Stimulated activated CD4-positive, alpha-beta T cell treated with anti-CD3 and anti-CD28 coated beads, Interleukin-4, amount 100 ng/mL, for 48 hours (primary cell): ENCODE measurements at places on chromosomes 5 and 9.

DNA sequence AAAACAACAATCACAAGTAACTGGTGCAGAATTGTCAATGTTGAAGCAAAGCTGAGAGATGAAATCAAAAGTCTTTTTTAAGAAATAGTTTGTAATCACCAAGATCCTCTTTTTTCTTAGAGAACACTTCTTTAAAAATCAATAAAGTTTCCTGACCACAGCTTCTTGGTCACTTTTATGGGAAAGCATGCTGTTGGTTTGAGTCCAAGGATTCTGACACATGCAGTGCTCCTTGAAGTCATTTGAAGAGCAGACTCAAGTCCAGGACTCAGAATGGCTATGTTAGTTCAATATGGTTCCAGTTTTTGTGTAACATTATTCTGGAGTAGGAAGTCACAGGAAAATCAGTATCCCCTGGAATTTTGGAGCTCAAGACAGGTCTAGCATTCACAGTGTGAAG, 480.6 kb downstream of the NR2F1-AS1 start:
- no peak for DNase-seq

- DNase-seq = no peak
Observed at GRCh38 chr5:132821791-132822190, 8.7 kb downstream of the SHROOM1 start.

DNA sequence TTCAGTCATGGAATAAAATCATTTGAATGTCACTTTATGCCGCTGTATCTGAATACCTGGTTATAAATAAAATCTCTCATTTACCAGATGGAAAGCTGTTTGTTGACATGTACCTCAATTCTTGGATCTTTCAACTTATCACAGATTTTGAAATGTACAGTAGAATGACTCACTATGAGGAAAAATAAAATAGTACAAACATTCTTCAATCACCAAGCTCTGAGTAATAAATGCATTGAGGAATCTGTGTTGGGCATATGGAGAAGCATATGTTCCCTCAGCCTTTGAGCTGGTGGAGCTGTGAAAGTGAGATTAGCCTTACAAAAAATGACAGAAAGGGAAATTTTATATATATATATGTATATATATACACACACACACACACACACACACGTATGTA, 175.4 kb downstream of the KIAA0825 start:
- DNase-seq = no peak

- no peak for DNase-seq
Observed at GRCh38 chr9:92510747-92511146, 25.0 kb downstream of the ECM2 start.

- DNase-seq = no peak
Observed at GRCh38 chr9:36725777-36726356, 153.2 kb downstream of the MELK start.

DNA sequence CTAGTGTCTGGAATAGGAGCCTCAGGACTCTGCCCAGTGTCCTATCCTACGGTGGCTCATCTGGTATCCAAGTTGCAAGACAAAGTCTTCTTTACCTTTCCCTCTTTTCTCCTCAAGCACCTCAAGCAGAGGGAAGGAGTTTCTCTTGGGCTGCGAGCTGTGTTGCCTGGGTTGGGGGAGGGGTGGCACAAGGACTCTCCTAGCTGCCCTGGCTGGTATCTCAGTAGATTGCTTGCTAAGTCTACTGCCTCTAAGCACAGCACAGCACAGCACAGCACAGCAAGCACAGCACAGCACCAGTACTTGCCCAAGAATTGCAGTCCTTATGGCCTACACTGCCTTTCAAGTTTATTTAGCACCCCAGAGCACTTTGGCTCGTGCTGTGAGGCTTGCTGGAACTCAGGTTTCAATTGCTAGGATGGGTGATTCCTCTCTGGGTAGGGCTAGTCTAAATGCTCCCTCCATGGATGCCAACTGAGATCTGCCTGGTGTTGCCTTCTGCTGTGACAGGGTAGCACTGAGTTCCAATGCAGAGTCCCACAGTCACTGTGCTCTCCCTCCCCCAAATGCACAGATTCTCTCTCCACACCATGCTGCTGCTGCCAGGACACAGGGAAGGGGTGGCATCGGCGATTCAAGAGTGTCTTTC, 213.1 kb upstream of the POU5F2 start:
- no peak for DNase-seq

- DNase-seq = no peak
Observed at GRCh38 chr5:72619251-72619650, 112.0 kb upstream of the ZNF366 start.

GRCh38 chr5:55096861-55097260, 5.6 kb upstream of the GZMA start:
- no peak for DNase-seq

DNA sequence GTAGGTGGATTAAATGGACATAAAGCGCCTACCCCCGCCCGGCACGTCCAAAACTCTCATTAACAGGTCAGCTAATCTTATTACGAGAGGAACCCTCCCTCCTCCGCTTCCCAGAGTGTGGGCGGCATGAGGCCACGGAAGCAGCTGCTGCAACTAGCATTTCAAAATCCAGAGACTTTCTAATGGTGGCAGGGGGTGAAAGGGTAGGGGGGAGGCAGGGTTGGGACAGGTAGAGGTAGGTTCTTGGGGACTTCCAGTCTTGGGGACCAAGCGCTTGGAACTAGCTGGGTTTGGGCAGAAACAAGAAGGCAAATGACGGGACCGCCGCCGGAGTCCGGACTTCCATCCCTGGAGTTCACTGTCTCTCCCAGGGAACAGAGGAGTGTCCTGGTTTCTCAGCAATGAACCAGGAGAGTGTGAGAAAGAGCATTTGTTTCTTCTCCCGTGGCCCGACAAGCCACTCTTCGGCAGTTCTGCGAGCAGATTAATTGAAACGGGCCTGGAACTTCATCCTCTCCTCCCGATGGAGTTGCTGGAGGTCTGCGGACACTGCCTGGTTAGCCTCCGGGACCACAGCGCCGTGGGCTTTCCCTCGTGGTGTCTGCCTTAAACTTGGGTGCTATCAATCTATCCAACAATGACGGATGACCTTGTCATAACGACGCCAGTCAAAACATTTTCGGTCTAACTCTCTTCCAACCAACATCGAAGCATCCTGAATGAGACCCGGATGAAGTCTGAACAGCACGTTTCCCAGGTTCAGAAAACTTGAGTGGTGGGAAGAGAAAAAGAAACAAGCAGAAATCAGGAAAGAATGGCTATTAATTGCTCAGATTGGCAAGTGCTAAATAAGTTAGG, 1.6 kb upstream of the PRDM6 start:
- DNase-seq = no peak

GRCh38 chr5:7745882-7746610, 104.9 kb downstream of the CFAP90 start:
- peak; percentile 41 for DNase-seq

GRCh38 chr9:76573905-76574760, 115.2 kb downstream of the GCNT1 start:
- DNase-seq = no peak

DNA sequence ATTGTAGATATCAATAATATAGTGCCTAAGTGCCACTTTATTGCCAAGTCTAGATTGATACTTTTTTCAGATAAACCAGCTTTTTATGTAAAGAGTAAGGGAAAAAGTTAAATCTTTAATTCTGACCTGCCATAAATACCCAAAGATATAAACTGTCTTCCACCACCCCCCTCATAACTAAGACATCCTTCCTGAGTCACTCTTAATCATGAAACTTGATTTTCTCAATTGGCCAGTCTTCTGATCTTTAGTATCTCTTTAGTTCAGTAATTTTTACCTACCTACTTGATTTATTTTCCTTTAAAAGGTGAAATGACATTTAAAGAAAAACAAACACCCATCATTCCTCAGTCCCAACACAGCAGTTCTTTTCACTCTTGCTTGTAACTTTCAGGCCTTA, 21.8 kb downstream of the C5orf22 start:
- DNase-seq = no peak

DNA sequence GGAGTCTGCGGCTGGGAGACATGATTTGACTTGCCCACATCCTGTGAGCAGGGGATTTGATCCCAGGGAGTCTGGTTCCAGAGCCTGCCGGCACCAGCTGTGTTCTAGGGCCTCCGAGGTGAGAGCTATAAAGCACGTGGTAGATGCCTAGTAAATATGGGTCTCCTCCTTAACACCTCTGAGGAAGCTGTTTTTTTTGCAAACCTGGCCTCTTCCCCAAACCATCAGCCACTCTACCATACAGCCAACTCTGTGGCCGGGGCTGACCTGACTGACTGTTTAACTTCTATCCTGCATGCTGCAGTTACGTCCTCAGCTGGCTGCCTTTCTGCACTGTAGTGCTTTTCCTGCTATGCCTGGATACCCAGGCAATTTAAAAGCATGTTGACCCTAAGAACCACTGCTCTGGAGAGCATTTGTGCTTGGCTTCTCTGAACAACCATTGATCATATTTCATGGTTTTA, 220.5 kb downstream of the SLIT3 start:
- no peak for DNase-seq

DNA sequence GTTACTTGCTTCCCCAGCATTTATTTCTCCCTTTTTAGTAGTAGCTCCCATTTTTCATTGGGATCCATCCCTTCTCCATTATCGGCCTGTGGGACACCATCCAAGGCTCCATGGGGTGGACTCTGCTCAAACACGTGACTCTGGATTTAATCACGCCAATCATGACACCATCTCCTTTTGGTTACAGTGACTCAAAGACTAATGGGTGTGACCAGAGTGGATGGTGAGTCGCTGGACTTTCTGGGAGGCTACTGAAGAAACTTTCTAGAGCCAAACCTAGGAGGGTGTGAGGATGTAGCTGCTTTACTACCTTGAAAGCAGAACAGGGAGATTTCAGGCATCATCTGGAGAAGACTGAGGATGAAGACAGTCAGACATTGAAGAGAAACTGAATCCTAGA, 93.1 kb downstream of the PJA2 start:
- DNase-seq = no peak
